Type B pancreatic cell (in vitro differentiated cells): ENCODE measurements at places on chromosomes 1 and 21. TPM values are rescaled to one million over a fixed set of nuclear protein-coding genes. Genes with fewer than 3 reads are reported as not detected.

DNA sequence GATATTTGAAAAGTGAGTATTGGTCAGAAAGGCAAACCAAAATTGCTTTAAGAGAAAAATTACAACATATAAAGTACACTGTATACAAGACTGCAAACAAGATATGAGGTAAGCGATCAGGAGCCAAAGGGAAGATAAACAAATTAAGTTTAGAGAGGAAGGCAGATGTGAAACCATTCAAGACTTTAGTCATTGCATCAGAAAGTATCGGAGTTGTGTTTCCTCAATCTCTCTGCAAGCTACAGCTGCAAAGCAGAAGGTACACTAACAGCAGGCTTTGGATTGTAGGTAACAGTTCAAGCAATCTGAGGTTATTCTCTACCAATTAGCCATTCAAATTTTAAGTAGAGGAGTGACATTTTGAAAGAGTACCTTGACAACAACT is 21.3 kb upstream of the TLCD4 start:
- no peak for DNase-seq

- no peak for DNase-seq
Observed at GRCh38 chr1:177223359-177223758, 52.6 kb downstream of the BRINP2 start.

IGSF9 gene
- total RNA-seq, result 36.4 and 44.3 TPM in 2 replicates

- DNase-seq, result no peak
Observed at GRCh38 chr1:76503100-76503499, 364.2 kb upstream of the ST6GALNAC5 start.

RCSD1 gene
- total RNA-seq, result 0.75 and 5.4 TPM in 2 replicates

DNA sequence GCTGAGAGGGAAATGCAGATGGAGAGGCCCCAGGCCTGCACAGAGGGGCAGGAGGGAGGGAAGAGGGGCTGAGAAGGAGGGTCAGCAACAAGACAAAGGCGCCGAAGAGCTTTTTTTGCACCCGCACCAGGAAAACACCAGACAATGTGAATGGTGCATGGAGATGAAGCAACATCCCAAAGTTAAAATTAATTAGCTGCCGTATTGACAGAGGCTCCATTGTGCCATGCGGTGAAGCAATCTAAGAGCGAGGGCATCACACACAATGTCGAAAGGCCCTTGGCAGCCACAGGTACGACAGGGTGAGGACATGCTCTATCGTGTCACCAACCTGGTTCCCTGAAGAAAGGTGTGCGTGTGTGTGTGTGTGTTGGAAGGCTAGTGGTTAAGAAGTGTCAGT is 41.2 kb downstream of the SSBP3 start:
- no peak for DNase-seq

SAMD13 gene
- total RNA-seq, result 3.6 and 6.0 TPM in 2 replicates

DNA sequence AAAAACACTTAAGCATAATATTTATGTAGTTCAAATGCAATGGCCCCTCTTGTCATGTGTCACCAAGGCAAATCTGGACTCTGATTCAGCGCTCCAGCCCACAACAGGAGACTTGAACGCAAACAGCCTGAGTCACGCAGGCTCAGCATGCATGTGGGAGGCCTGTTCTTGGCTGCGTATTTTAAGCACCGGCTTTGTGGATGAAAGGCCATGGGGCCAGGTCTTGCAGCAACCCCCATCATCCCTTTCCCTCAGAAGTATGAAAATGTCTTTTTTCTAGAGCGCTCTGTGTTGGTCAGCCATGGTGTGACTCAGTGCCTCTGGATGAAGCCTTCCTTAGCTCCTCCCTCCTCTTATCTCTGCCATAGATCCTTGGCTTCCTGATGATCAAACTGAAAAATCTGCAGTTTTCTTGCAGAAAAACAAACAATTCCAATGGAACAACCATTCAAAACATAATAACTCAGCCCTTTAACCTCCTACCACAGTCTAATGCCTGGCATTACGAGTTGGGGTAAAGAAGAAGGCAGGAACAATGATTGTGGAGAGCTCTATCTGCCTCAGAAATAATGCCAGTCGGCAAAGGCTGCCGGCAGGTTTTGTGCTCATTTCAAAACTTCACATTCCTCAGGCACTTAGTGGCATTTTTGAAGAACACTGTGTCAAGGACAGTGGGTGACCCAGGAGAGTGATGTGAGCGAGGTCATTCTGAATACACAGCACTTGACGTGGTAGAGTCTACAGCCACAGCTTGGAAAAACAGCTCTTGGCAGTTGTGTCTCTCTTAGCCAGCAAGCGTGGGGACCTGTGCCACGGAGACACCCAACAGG is 167.5 kb downstream of the CLIC6 start:
- no peak for DNase-seq

DNA sequence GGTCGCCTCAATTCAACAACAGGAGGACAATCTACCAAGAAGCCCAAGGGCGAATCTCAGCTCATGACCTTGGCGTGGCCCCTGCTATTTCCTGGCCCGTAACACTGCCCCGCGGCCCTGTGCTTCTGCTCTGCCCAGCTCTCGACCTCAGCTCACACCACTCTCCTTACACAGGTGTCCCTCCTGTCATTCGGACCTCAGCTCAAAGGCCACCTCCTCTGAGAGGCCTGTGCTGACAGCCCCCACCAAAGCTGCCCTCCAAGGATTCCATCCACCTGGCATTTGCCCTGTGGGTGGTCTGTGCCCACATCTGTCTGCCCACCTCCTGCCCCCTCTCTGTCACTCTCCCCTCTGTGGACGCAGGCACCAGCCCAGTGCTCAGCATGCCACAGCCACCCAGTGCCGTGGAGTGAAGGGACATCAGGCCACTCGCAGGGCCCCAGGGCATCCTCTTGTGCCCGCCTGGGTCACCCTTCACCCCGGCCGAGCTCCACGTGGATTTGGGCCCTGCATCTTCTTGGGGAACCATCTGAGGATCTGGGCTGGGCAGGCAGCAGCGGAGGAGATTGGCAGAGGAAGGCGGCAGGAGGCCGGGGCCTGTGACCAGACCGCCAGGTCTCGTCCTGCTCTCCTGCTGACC is 70.3 kb downstream of the DHRS3 start:
- DNase-seq, result no peak

RAB25 gene
- 97.9 and 294 TPM in 2 replicates for total RNA-seq

- DNase-seq, result no peak
Observed at GRCh38 chr1:217193151-217193550, 437.7 kb downstream of the GPATCH2 start.

DNA sequence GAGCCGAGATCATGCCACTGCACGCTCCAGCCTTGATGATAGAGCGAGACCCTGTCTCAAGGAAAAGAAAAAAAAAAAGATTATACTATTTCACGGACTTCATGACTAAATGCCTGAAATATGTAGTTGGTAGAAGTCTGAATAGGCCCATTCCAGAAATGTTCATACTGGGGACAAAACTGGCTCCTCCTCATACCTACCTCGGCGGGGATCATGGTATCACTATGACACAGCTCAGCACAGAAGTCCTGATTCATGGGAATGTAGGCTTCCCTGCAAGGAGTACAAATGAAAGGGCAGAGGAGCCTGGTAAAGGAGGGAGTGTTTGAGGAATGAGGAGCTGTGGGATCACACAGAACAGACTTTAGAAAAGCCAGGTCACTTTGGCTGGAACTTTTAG is 5.0 kb downstream of the SPATA46 start:
- DNase-seq, result no peak

DNA sequence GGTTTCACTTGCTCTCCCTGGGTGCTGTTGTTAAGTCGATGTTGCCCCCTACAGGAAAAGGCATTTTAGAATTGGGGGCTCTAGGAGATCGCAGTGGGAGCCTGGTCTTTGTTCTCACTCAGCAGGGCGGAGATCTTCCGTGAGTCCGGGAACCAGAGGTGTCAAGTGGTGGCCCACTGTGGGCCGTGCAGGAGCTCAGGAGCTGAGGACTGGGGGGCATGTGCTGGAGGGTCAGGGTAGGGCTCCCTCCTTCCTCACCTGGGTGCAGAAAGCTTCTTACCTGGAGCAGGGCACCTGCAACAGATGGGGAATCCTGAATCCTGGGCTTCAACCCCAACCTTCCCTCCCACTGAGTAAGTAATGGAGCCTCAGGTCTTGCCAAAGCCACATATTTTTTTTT is 392.7 kb downstream of the NPHP4 start:
- peak; percentile 45 for DNase-seq

DNA sequence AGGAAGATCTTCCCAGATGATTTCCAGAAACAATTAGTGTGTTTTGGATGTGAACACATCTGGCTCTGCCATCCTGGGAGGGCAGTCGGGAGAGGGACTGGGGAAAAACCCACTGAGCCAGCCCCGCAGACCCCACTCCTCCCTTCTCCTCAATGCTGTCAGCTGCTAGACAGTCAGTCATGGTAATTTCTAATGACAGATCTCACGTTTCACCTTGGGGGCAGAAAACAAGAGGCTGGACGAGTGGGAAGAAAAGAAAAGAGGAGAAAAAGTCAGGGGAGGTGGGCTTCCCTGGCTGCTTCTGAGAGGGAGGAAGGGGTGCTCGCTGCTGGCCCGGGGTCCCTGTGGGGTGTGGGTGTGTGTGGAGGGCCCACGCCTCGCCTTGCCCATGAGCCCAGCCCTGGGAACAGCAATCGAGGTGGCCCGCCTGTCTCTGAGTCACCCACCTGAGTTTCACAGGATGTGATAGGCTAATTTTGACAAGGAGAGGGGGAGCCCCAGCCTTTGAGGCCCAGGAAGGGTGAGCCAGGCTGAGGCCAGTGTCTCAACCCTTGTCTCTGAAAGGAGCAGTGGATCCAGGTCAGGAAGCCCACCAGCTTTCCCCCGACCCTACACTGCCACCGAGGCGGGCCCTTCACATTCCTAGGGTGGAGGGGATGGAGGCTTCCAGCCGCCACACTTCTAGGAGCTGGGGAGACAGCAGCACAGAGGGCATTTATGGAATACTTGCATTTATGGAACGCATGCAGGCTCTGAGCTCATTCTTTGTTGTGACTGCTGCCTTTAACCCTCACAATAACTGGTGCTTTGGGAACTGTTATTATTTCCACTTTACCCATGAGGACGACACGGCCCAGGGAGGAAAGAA is 49.1 kb upstream of the IFNLR1 start:
- no peak for DNase-seq

DNA sequence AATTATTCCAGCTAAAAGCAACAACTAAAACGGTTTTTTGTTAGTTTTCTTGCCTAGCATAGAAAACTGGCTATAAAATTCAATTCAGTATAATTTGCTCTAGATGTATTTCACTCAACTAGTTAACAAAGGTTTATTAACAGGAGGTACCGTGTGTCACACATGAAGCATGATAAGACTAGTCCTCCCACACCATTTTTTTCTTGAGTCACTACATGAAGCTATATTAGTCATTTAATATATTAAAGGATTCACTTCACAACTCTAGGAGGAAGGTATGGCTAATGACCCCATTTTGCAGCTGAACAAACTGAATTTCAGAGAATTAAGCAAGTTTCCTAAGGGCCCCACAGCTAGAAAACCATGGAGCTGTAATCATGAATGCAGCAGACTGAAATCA is 307.8 kb upstream of the USP25 start:
- DNase-seq, result no peak

GRCh38 chr1:172630056-172630818 is 28.7 kb upstream of the FASLG start:
- DNase-seq, result no peak

DNA sequence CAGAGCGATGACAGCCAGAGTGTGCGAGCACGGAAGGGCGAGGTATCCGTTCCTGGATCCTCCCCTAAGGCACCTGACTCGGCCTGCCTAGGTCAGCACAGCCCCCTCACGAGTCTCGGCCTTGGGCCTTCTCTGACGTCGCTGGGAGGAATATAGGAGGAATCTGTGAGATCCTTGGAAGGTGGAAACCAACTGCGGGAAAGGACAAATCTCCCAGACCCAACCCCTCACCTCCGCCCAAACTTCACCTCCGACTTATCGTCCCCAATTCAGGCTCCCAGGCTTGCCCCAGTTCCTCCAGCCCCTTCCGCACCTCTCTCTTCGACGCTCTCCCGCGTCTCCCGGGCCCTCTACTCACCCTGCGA is 494 bp downstream of the APH1A start:
- DNase-seq, result no peak

NLRP3 gene
- not detected in 2 replicates for total RNA-seq

DNA sequence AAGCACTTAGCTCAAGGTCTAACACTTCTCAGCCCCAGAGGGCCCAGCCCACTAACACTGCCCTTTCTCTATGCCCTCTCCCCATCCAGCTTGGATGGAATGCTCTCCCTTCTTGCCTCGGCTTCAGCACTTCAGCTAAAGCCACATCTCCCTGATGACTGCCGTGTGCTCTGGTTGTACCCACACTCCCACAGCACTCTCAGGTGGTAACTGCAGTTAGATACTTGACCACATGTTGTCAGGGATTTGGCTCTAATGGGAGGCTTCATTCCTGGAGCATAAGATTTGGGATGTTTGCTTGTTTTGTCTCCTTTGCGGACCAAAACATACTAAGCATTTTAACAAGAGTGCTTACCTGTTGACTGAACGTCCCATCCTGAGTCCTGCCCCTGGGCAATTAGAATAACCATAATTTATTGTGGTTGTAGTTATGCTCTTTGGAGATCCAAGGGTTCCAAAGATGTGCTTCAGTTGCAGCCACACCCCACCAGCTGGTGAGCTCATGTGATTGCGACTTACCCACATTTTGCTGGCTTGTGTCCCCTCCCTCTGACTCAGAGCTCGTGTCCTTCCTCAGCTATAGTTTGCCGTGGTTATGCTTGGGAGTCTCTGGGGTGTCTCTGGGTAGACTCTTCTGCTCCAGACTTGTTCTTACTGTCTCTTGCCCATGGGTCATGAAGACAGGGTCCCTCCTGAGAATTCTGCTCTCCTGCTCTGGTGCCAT is 7.7 kb upstream of the SLC26A9 start:
- DNase-seq, result no peak

GRCh38 chr1:100643471-100644196 is 75.9 kb upstream of the VCAM1 start:
- no peak for DNase-seq
